ENCODE measurements at places on chromosomes 3 and 15.

DNA sequence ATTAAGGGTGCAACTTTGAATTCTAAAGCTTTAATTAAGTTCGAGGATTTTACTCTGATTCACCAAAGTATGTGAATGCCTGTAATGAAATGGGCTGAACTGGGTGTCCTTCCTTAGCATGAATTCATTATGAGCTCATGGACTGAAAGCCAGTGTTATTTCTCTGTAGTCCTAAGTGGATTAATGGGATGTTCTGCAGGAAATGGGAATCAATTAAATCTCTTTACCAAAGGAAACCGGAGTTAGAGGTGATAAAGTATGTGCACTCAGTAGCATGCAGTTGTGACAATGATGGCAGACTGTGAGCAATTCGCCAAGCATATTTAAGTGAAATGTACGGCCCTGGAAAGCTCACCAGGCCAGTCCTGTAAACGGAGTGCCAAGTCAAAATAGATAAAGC is 138.7 kb downstream of the CHL1 start:
- no peak for DNase-seq
- H3K4me3 ChIP-seq = no peak overlapping the region
- no peak overlapping the region for H3K27ac ChIP-seq
- H3K27me3 ChIP-seq = no peaks in the 10 kb centered on the region

DNA sequence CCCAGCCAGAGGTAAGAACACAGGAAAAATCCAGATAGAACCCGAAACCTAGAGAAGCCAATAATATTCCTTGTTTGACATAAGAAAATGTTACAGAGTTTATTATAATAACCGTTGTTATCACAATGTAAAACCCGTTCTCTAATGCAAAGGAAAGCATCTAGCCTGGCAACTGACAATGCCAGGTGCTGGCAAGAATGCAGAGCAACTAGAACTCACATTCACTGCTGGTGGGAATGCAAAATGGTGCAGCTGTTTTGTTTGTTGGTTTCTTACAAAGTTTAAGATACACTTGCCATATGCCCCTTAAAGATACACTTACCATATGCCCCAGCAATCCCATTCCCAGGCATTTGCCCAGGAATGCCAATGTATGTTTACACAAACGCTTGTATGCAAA is 23.4 kb downstream of the VPS39 start:
- no peaks in the 10 kb centered on the region for H3K4me1 ChIP-seq
- H3K4me3 ChIP-seq = no peak overlapping the region

- H3K27me3 ChIP-seq = no peaks in the 10 kb centered on the region
- H3K36me3 ChIP-seq = peaks cover 43% of the 10 kb centered on the region
- DNase-seq = no peak
- peaks cover 88% of the 10 kb centered on the region for H3K4me1 ChIP-seq
- peak overlapping the region; percentile 95 for H3K27ac ChIP-seq
- H3K4me3 ChIP-seq = peak overlapping the region; percentile 62
Observed at GRCh38 chr15:94282269-94283250, 51.2 kb downstream of the MCTP2 start.

DNA sequence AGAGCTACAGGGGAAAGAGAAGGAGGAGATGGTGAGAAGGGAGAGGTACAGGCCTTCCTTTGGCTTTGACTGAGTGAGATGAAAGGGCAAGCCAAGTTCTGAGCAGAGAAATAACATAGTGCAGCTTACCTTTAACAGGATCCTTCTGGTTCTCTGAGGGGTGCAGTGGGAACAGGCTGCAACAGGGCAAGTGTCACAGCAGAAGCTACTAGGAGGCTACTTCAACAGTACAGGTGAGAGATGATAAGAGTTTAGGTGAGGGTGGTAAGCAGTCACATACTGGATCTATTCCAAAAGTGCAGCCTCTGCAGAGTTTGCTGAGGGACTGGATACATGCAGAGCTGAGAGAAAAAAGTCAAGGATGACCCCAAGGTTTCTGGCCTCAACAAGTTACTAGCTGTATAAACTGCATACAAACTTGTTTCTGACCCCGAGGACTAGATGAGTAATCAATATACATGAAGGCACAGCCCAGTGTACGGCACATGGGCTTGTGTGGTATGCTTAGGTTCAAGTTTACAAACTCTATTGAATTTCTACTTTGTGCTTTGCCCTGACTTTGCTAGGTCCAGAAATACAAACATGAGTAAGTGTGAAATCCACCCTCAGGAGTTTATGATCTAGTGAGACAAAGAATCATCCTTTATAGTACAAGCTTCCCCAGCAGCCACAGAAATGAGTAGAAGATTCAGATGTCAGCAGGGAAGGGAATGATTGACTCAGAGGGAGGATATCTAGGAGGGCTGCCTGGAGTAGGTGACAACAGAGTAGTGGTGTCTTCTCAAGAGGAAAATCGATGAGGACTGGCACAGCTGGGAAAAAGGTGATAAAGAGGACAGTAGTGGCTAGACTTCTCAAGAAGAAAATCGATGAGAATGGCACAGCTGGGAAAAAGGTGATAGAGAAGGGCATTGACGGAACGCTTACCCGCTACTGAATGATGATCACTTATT is 78.2 kb upstream of the TJP1 start:
- peaks cover 5% of the 10 kb centered on the region for H3K36me3 ChIP-seq
- peaks cover 20% of the 10 kb centered on the region for H3K27me3 ChIP-seq
- no peak overlapping the region for H3K4me3 ChIP-seq
- no peak for DNase-seq
- no peak overlapping the region for H3K27ac ChIP-seq

DNA sequence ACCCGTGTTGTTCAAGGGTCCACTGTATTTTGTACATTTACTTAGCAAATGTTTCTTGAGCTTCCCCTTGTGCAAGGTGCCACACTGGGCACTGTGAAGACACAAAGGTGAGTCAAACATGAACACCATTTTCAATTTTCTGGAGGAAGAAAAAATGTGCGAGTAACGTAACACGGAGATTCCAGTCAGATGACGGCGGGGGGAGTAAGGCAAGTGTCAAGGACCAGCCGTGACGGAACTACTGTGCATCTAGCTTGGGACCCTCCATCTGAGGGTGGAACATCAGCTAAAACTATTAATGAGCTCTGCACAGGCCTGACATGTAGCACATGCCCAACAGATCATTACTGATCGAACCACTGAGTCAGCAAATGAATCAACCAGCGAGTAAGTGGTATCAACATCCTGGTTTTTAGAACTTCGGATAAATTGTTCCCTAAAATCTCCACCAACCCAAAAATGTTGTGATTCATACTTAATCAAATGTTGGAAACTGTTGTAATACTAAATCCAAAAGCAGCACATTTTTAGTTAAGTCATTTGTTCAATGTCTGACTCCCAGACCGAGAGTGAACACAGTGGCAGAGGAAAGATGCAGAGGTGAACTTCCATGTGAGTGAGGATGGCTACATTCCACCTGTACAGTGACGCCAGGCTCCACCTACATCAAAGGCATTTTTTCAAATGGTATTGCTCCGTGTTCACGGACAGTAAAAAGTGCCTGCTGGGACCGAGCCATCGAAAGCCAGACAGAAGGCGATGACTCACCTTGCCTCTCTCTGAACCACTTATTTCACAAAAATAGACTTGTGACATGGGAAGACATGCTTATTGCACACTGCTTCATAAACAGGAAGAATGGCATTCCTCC is 172.2 kb downstream of the ATP10A start:
- peaks cover 4% of the 10 kb centered on the region for H3K4me1 ChIP-seq
- no peaks in the 10 kb centered on the region for H3K27me3 ChIP-seq
- peak; percentile 45 for DNase-seq
- H3K4me3 ChIP-seq = no peak overlapping the region

- H3K4me1 ChIP-seq = no peaks in the 10 kb centered on the region
- H3K4me3 ChIP-seq = no peak overlapping the region
- DNase-seq = no peak
- H3K27me3 ChIP-seq = peaks cover 8% of the 10 kb centered on the region
Observed at GRCh38 chr3:183275418-183275817, 22.4 kb downstream of the B3GNT5 start.

GRCh38 chr3:113979916-113980315 is 32.1 kb downstream of the ZDHHC23 start:
- H3K27me3 ChIP-seq = no peaks in the 10 kb centered on the region
- DNase-seq = no peak
- H3K4me3 ChIP-seq = no peak overlapping the region
- H3K4me1 ChIP-seq = no peaks in the 10 kb centered on the region
- no peak overlapping the region for H3K27ac ChIP-seq

- no peaks in the 10 kb centered on the region for H3K27me3 ChIP-seq
- peak overlapping the region; percentile 95 for H3K27ac ChIP-seq
- peaks cover 62% of the 10 kb centered on the region for H3K4me1 ChIP-seq
- H3K36me3 ChIP-seq = peaks cover 17% of the 10 kb centered on the region
- H3K4me3 ChIP-seq = peak overlapping the region; percentile 45
- DNase-seq = no peak
Observed at GRCh38 chr3:71109241-71109976, 474.1 kb downstream of the FOXP1 start.

DNA sequence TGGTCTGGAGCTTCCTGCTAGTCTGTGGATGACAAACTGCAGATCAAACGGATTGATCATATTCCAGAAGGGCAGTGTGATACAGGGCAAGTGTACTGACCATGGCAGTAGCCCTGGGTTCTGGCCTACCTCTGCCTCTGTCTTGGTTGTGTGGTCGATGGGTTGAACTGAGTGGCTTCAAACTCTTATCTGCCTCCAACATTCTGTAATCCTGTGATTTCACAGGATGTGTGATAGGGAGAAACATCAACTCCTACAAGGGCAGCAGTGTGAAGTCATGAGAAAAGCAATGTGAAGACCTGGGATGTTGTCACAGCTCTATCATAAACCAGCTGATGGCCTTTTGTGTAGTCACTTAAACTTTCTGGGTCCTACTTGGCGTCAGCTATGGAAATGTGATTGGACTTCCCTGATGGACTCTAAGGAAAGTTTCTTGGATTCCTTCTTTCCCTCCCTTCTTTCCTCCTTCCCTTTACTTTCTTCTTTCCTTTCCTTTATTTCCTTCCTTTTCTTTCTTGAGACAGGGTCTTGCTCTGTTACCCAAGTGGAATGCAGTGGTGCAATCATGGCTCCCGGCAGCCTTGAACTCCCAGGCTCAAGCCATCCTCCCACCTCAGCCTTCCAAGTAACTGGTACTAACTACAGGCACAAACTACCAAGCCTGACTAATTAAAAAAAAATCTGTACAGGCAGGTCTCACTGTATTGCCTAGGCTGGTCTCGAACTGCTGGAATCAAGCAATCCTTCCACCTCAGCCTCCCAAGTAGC is 114.8 kb downstream of the BBX start:
- no peaks in the 10 kb centered on the region for H3K27me3 ChIP-seq
- H3K36me3 ChIP-seq = no peaks in the 10 kb centered on the region
- no peak for DNase-seq
- H3K27ac ChIP-seq = no peak overlapping the region

- no peak overlapping the region for H3K4me3 ChIP-seq
- peaks cover 14% of the 10 kb centered on the region for H3K27me3 ChIP-seq
- H3K36me3 ChIP-seq = no peaks in the 10 kb centered on the region
- no peak overlapping the region for H3K27ac ChIP-seq
Observed at GRCh38 chr15:88390164-88390901, 76.9 kb downstream of the MRPL46 start.

- H3K4me1 ChIP-seq = peaks cover 44% of the 10 kb centered on the region
- H3K27ac ChIP-seq = peak overlapping the region; percentile 80
- no peaks in the 10 kb centered on the region for H3K27me3 ChIP-seq
- DNase-seq = no peak
- peaks cover 18% of the 10 kb centered on the region for H3K36me3 ChIP-seq
- peak overlapping the region; percentile 32 for H3K4me3 ChIP-seq
Observed at GRCh38 chr3:45979378-45979777, 16.2 kb downstream of the FYCO1 start.

- H3K4me1 ChIP-seq = peaks cover 23% of the 10 kb centered on the region
- no peak for DNase-seq
- no peak overlapping the region for H3K4me3 ChIP-seq
- H3K36me3 ChIP-seq = no peaks in the 10 kb centered on the region
- no peak overlapping the region for H3K27ac ChIP-seq
- no peaks in the 10 kb centered on the region for H3K27me3 ChIP-seq
Observed at GRCh38 chr15:57298204-57298603, 78.1 kb upstream of the CGNL1 start.

- DNase-seq = no peak
- H3K27ac ChIP-seq = no peak overlapping the region
- no peaks in the 10 kb centered on the region for H3K4me1 ChIP-seq
- peaks cover 25% of the 10 kb centered on the region for H3K27me3 ChIP-seq
- H3K36me3 ChIP-seq = no peaks in the 10 kb centered on the region
Observed at GRCh38 chr15:25655207-25655948, 207.7 kb downstream of the ATP10A start.

GRCh38 chr3:116835658-116836057 is 126.1 kb downstream of the TUSC7 start:
- H3K4me1 ChIP-seq = no peaks in the 10 kb centered on the region
- DNase-seq = no peak
- no peak overlapping the region for H3K4me3 ChIP-seq
- H3K27ac ChIP-seq = no peak overlapping the region
- H3K36me3 ChIP-seq = no peaks in the 10 kb centered on the region

DNA sequence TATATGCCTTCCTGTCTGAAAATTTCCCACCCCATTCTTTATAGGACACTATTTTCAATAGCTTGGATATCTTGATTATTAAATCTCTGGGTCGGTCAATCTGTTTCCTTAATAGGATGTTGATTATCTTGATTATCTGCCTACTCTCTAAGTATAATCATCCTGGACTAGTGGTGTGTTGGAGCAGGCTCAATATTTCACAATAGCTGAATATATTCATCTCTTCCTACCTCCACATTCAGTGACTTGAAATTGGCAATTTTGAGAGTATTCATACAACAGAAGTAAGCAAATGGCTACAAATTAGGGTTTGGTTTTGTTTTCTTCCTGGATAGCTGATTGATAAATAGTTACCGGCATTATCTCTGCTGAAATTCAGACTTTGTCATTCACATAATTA is 1162.6 kb downstream of the ROBO1 start:
- H3K36me3 ChIP-seq = peaks cover 16% of the 10 kb centered on the region
- no peaks in the 10 kb centered on the region for H3K27me3 ChIP-seq
- no peak for DNase-seq
- no peak overlapping the region for H3K27ac ChIP-seq
- no peak overlapping the region for H3K4me3 ChIP-seq

GRCh38 chr3:194265505-194265892 is 85.6 kb downstream of the CPN2 start:
- H3K4me3 ChIP-seq = no peak overlapping the region
- H3K4me1 ChIP-seq = peaks cover 11% of the 10 kb centered on the region
- DNase-seq = no peak
- no peaks in the 10 kb centered on the region for H3K27me3 ChIP-seq

DNA sequence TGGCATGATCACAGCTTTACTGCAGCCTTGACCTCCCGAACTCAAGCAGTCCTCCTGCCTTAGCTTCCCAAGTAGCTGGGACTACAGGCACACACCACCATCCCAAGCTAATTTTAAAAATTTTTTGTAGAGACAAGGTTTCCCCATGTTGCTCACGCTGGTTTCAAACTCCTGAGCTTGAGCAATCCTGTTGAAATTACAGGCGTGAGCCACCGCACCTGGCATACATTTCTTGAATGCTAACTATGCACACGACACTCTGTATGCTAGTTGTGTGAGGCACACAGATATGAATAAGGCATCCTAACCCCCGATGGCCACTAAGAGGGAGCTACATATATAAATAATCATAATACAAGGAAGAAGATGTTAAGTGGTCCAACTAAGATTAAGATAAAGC is 64.9 kb downstream of the CDC25A start:
- DNase-seq = no peak
- no peak overlapping the region for H3K4me3 ChIP-seq
- no peaks in the 10 kb centered on the region for H3K27me3 ChIP-seq
- no peaks in the 10 kb centered on the region for H3K36me3 ChIP-seq

Data from natural killer cell treated with Interleukin-12 subunit alpha and Interleukin-12 subunit beta and Interleukin-15 and Interleukin-18, amount 100 ng/mL, for 72 hours (primary cell).